ENCODE measurements at places on chromosomes 16 and 17.

DNA sequence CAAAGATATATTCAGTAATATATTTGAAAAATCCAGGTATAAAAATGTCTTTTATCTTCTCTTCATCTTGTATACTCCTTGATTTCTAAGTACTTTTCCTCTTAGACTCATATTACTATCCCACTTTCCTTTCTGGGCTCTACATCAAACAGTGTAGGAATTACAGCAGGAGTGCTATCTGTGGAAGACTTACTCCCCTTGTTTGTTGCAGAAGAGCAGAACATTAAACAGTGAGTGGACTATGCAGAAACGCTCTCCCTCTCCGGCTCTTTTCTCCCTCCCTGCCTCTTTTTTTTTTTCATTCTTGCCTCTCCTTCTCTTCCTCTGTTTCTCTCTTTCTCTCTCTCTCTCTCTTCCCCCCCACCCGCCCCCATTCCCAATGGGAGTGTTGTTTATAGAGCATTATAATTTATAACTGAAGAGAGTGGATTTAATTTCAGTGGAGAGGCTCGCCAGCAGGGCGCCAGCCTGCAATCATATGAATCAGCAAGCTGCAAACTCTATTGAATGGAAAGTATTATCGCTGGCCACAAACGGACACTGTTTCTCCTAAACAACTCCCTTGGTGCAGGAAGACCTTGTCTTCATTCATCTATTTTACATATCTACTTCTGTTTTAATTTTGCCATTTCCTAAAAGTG is 242.3 kb upstream of the TBX2 start:
- DNase-seq, result no peak

- no peak for DNase-seq
Measured at GRCh38 chr16:47568351-47568750, 107.2 kb downstream of the PHKB start.

- no peak for DNase-seq
Measured at GRCh38 chr16:78523212-78523985, 423.9 kb downstream of the WWOX start.

DNA sequence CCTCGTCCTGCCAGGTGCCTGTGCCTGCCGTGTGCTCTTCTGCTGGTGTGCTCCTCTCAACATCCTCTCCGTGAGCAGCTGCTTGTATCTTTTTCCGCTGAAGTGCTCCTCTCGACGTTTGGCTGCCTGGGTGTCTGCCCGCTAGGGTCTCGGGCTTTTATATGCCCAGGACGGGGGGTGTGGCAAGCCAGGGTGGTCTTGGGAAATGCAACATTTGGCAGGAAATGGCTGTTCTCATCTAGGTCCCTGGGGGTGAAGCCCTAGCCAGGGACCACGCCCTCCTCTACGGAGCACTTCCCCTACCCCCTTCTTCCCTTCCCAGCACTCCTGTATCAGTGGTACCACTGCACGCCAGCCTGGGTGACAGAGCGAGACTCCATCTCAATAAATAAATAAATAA is 49.4 kb downstream of the IQCK start:
- DNase-seq, result no peak

DNA sequence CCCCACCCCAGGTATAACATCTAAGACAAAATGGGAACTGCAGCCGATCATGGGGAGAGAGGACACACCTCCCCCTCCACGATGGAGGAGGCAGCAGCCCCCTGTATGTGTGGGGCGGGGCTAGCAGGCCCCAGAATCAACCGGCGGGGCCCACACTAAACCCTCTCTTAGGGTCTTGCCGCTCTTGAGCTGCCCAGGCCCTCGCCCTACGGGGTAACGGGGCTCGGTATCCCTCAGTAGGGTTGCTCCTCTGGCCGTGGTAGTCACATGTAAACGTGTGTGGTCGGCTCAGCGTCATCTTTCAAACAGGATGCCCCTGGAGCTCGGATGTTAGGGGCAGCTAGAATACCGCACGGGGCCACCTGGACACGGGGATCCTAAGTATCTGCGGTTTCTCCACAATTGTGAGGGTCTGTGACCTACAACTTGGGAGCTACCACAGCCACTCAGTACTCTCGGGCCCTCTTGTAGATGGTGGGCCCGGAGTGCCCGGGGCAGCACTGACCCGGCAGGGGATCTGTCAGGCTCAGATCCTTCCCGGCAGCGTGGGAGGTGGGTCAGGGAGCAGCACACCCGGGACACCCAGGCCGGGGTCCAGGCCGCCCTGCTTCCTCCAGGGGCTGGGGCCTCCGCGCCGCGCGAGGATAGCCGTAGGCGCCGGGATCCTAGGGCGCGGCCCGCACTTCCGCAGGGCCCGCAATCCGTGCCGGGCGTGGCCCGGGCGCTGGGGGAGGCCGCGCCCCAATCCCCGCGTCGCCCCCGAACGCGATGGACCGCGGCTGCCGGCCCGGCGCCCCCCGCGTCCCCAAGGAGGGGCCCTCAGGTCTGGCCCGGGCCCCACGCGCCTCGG is 781 bp downstream of the ARHGDIA start:
- DNase-seq, result peak; percentile 37

DNA sequence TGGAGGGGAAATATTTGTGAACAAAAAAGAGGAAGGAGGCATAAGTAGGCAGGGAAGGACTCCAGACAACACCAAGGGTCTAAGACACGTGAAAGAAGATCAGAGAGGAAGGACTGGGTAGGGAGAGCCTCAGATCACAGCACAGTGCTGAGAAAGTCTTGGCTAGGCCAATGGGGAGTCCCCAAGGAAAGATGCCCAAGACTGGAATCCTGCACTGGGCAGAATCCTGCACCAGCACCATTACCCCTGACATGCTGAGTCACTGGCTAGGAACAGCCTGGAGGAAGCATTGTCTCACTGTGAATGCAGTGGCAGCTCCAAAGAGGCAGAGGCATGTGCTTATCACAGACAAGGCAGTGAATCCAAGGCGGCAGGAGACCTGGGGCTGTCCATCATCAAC is 19.2 kb downstream of the CLEC19A start:
- no peak for DNase-seq

DNA sequence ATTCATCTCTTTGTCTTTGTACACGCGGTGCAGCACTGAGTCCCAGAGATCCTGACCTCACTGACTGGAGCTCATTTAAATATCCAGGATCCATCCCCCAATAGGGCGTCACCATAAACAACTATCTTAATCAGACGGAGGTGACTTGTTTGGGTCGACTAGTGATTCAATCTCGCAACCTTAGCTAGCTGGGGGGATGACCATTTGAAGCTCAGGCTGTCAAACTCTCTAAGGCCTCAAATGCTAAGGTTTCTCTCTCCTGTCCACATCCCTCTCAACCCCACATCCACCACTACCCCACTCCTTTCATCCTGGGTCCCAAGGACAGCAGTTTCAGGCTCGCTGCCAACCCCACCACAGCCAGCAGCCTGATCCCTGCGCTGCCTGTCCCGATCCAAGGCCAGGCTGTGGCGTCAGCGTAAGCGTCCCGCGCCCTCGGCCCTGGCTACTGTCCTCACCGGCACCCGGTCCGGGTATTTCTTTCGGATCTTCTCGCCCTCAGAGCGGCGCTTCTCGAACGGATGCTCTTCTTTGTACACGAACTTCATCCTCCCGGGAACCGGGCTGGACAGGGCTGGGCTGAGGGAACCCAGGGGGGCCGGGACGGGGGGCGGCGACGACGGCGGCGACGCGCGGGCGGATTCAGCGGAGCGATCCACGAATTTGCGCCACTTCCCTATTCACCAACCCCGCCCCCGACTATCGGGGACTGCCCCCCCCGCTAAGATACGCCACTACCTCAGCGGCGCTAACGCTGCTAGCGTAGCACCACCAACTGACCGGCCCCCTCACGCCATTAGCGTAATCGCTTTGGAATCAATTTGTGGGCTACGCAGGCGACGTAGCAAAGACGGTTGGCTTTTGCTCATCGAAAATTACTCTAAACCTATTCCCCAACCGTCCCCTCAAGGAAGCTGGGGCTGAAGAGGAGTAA is at the start of gene GABARAP:
Gene GABARAP, minus strand, starts transcription at position 667 of the 934 bp plus-strand sequence. Its CDS starts 119 bp downstream, at position 548.
- no peak for DNase-seq

- DNase-seq, result peak; percentile 31
Measured at GRCh38 chr17:32461853-32462617, 17.7 kb downstream of the PSMD11 start.

DNA sequence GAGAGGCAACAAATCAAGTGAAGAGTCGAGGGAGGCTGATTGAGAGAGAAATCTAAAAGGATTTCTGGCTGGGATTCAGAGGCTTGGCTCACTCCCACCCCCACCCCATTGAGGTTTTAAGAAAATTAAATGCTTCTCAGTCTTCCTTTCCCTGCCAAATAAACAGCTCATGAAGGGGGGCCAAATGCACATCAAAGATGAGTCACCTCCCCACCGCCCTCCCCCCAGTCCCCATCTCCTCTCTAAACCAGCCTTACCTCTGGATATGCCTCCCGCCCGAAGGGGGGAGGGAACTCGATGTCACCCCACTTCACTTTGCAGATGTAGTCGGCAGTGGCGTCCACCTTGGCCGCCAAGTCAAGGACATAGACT is 11.6 kb downstream of the ACLY start:
- DNase-seq, result no peak

- DNase-seq, result no peak
Measured at GRCh38 chr16:57635266-57636097, 7.1 kb downstream of the ADGRG1 start.

DNA sequence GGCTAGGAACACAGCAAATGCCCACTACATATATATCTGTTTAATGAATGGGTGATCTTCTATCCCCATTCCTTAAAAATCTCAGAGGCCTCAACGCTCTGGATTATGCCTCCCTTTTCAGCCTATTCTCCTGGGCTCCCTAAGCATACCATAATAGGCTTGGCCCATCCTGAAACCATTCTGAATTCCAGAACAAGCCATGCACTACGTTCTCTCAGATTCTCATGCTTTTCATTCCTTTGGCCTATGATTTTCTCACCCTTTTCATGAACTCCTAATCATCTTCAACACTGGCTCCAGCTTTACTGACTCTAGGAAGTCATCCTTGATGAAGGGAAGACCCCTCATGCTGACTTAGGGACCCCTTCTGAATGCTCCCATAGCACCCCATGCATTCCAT is 71.1 kb downstream of the RPGRIP1L start:
- no peak for DNase-seq

DNA sequence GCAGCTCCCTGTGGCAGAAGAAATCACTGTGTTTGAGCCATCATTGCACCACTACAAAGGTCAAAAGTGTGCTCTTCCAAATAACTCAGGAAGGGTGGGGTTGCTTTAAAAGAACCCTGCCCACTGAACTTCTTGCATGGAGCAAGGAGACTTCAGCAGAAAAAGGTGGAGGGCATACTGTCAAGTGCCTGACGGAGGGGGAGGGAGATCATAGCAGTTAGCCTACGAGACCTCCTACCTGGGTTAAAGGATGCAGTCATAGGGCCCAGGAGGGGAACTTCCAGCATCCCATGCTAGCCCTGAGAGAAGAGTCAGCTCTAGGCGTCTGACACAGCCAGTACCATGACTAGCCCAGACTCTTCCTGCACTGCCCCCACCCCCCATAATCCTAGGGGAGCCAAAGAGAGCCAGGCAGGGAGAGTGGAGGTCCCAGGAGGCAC is 45.3 kb upstream of the MSI2 start:
- no peak for DNase-seq

GRCh38 chr17:64213995-64214811 is 48.9 kb downstream of the TEX2 start:
- DNase-seq, result no peak

GRCh38 chr17:48577946-48578615 is at the start of gene HOXB4:
HOXB4 (minus strand) TSS chr17:48578350; CDS start chr17:48578319, 31 bp downstream.
- no peak for DNase-seq

- DNase-seq, result peak; percentile 28
Measured at GRCh38 chr16:56643080-56643778, 4.8 kb downstream of the MT1A start.

- DNase-seq, result no peak
Measured at GRCh38 chr16:14070555-14070876, 603 bp upstream of the MRTFB start.

DNA sequence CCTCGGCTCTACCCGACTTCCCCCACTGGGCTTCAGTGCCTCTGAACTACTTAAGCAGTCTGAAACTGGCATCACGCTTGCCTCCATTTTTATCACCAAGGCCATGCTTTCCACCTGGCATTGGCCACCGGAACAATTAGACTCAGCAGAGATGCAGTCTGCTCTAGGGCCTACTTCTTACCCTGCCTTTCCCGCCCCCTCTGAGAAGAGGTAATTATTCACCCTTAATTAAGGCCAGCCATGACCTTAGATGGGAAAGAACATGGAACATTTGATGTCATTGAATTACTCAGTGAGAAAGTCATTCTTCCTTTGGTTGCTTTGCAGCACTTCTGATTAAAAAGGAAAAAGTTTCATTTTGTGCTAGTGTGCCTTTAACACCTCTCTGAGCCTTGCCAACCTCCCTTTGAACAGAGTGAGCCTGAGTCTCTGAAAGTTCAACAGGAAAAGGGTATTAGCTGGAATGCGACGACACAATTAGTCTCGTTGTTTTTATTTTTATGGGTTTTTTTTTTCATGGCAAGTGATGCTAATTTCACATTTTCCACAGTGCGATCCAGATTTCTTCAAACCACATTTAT is 60.9 kb upstream of the TNRC6A start:
- no peak for DNase-seq

DNA sequence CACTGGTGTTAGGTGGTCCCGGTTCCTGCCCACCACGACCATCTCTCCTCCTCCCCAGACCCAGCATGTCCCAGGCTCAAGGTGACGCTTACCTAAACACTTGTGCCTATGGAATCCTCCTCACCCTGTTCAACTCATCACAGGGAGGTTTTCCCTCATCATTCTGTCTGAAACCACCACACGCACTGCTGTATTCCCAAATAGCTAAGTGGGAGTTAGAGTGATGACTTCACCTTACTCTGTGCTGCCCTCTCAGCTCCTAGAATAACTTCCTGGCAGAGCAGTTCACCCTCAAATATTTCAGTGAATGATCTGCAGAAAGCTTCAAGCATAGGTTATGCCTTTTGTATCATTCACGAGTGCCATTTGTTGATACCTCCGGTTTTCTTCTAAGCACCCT is 216.5 kb downstream of the CPPED1 start:
- DNase-seq, result no peak

GRCh38 chr17:77819497-77819896 is 139.0 kb upstream of the TNRC6C start:
- no peak for DNase-seq

DNA sequence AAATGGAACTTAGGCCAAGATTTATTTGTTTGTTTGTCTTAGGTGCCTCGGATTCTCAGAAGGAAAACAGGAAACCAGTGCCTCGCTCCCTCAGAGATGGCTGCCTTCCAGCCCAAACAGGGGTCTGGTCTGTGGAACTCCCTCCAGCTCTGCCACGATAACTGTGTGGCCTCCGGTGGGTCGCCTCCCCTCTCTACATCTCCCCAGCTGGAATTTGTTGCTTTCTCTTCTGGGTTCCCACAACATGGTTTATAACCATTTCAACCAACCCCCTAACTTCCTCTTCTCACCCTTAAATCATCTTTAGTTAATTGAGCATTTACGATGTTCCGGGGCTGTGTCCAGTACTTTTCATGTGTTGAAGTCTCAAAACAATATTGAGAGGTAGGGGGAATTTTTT is 30.9 kb upstream of the PLLP start:
- DNase-seq, result no peak

Data from GM19239 (cell line).